T-cell (primary cell): ENCODE measurements at places on chromosomes 3 and 15.

- H3K36me3 ChIP-seq, result no peaks in the 10 kb centered on the region
- H3K4me1 ChIP-seq, result no peaks in the 10 kb centered on the region
- no peaks in the 10 kb centered on the region for H3K27me3 ChIP-seq
- no peak for DNase-seq
- H3K4me3 ChIP-seq, result no peak overlapping the region
- no peak overlapping the region for H3K27ac ChIP-seq
These were observed 174.0 kb downstream of the THRB start for GRCh38 chr3:24320601-24321000.

- no peaks in the 10 kb centered on the region for H3K36me3 ChIP-seq
- no peak overlapping the region for H3K4me3 ChIP-seq
- no peak for DNase-seq
- H3K27ac ChIP-seq, result no peak overlapping the region
- H3K27me3 ChIP-seq, result no peaks in the 10 kb centered on the region
These were observed 38.0 kb upstream of the GBE1 start for GRCh38 chr3:81799403-81799802.

- no peak overlapping the region for H3K27ac ChIP-seq
- H3K36me3 ChIP-seq, result no peaks in the 10 kb centered on the region
- no peak overlapping the region for H3K4me3 ChIP-seq
These were observed 49.7 kb upstream of the SCAANT1 start for GRCh38 chr3:63961891-63962290.

GRCh38 chr15:27723821-27724220, 375.3 kb downstream of the OCA2 start:
- no peak for DNase-seq
- H3K36me3 ChIP-seq, result no peaks in the 10 kb centered on the region
- H3K27ac ChIP-seq, result no peak overlapping the region
- no peak overlapping the region for H3K4me3 ChIP-seq
- H3K27me3 ChIP-seq, result no peaks in the 10 kb centered on the region

DNA sequence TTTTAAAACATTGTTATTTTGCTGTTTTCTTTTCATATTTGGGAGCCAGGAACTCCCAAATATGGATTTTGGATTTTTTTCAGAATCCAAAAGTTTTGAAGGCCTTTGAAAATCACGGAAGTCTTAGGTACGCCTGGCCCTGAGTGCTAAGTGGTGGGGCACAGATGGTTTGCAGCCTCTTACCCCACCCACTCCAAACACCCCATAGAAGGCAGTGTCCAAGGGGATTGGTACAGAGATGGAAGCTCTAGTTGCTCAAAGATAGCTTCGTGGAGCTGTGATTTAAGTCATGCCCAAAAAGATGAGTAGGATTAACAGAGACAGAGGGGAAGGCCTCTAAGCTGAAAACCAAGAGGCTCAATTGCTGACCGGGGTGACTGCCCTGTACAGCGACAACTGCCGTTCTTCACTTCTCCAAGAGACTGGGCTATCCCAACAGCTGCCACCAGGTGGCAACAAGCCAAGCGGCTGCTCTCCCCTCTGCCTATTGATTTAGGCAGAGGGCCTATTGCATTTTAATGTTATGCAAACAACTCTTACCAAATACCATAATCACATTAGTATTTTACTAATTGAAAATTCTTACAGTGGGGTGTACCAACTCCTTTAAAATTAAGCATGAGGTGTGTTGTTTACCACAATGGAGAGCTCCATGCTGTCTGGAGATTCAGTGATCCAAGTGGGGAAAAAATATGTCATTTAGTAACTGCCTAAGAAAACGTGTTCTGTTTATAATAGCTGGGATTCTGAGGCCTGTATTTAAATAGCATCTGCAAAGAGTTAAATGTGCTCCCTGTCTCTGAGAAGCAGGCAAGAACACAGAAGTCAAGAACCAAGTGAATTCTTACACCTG, 64.0 kb upstream of the C15orf61 start:
- no peaks in the 10 kb centered on the region for H3K27me3 ChIP-seq
- DNase-seq, result peak; percentile 71
- H3K4me3 ChIP-seq, result no peak overlapping the region
- H3K4me1 ChIP-seq, result peaks cover 3% of the 10 kb centered on the region

- DNase-seq, result no peak
- no peak overlapping the region for H3K4me3 ChIP-seq
- no peaks in the 10 kb centered on the region for H3K36me3 ChIP-seq
- H3K4me1 ChIP-seq, result no peaks in the 10 kb centered on the region
- no peak overlapping the region for H3K27ac ChIP-seq
These were observed 55.6 kb upstream of the TBC1D5 start for GRCh38 chr3:17798000-17798399.

DNA sequence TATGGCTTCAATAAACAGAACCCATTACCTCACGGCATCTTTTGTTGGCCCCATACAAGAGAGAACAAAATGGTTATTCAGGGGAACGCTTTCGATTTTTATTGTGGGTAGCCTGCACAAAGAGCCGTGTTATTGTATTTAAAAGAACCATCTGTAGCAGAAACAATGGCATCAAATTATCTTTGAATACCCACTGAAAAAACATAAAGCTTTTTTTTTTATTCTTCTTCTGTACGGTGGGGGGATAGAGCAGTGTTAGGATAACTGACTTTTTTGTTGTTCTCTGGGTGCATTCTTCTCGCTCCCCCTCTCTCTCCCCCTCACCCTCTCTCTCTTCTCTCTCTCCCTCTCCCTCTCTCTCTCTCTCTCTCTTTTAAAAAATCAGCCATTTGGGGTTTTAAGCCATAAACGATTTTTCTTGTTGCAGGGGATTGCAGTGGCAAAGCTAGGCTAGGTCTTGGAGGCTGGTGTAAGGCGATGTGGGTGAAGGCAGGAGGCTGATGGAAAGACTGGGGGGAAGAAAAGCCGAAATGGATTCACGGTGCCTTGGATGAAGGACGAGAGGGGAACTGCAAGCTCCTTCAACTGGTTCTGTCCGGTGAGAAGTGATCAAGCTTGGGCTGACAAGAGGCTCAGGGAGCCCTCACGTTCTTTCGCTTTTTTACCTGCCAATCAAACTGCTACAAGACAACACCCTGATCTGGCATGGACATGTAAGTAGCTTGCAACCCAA, 12.4 kb upstream of the SOX2 start:
- no peak overlapping the region for H3K4me3 ChIP-seq
- H3K27ac ChIP-seq, result no peak overlapping the region
- no peaks in the 10 kb centered on the region for H3K36me3 ChIP-seq
- no peak for DNase-seq

- H3K4me3 ChIP-seq, result no peak overlapping the region
- H3K36me3 ChIP-seq, result peaks cover 3% of the 10 kb centered on the region
- H3K4me1 ChIP-seq, result peaks cover 43% of the 10 kb centered on the region
- no peaks in the 10 kb centered on the region for H3K27me3 ChIP-seq
- DNase-seq, result no peak
These were observed 112.5 kb upstream of the BNIP2 start for GRCh38 chr15:59801649-59802048.

DNA sequence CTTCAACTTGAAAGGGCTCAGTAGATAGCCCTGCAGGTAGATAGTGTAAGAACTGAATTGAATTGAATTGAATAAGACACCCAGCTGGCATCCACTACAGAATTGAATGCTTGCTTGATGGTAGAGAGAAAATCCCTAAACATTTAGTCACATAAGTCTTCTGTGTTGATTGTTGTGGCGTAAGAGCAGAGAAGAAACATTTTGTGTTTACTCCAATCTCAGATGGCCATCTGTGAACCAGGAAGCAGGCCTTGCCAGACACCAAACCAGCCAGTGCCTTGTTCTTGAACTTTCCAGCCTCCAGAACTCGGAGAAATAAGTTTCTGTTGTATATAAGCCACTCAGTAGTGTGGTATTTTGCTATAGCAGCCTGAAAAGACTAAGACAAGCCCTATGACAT, 43.6 kb downstream of the SST start:
- peaks cover 7% of the 10 kb centered on the region for H3K27me3 ChIP-seq
- no peaks in the 10 kb centered on the region for H3K4me1 ChIP-seq
- H3K4me3 ChIP-seq, result no peak overlapping the region
- no peak for DNase-seq
- H3K36me3 ChIP-seq, result no peaks in the 10 kb centered on the region
- no peak overlapping the region for H3K27ac ChIP-seq

GRCh38 chr3:112619295-112619694, 21.6 kb downstream of the CCDC80 start:
- no peaks in the 10 kb centered on the region for H3K4me1 ChIP-seq
- no peaks in the 10 kb centered on the region for H3K27me3 ChIP-seq
- DNase-seq, result no peak

DNA sequence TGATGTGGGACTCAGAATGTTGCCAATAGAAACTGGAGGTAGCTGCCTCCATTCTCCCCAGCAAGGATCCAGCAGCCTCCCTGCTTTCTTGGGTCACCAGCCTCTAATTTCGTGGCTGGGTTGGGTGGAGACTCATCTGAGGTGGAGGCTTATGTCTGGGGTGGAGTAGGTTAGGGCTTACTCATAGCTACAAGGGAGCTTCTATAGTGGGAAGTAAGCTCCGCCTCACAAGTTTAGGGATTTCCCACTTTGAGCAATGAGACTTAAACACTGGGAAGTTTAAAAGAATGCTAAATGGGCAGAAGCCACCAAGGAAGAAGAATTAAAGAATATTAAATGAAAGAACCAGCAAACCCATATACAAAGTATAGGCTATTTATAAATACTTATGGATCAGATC, 63.8 kb downstream of the GJD2 start:
- H3K4me1 ChIP-seq, result no peaks in the 10 kb centered on the region
- no peak overlapping the region for H3K4me3 ChIP-seq
- no peak for DNase-seq

GRCh38 chr3:66158933-66159683, 61.7 kb upstream of the SLC25A26 start:
- no peaks in the 10 kb centered on the region for H3K36me3 ChIP-seq
- DNase-seq, result no peak
- no peak overlapping the region for H3K4me3 ChIP-seq
- H3K4me1 ChIP-seq, result no peaks in the 10 kb centered on the region

GRCh38 chr3:50189274-50189673, 2.1 kb upstream of the GNAT1 start:
- no peak overlapping the region for H3K4me3 ChIP-seq
- no peak overlapping the region for H3K27ac ChIP-seq
- no peaks in the 10 kb centered on the region for H3K27me3 ChIP-seq
- H3K36me3 ChIP-seq, result no peaks in the 10 kb centered on the region
- H3K4me1 ChIP-seq, result peaks cover 18% of the 10 kb centered on the region

DNA sequence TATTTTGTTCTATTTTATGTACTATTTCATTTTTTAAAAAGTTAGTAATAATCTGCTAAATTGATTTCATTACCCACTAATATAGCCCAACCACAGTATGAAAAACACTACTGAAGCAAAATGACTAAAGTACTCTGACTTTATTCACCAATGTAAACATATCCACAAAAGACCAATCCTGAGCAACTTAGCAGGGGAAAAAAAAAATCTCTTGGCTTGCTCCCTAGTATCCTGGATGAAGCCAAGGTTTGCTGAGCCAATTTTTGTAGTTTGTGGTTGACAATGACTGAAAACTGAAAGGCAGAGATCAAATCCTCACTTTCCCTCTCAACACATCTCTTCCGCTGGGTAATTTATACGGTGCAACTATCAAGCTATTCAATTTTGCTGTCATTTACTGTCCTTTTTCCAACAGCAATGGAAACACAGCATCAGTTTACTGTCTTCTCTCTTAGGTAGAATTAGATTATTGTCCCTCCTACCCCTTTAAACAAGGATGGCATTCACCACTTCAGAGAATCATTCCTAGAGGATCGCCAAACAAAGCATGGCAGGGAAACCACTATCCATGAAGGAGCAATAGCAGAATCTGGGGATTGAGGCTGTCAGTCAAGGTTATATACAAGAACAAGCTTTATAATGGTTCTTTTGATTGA, 149.7 kb downstream of the THRB start:
- H3K27me3 ChIP-seq, result no peaks in the 10 kb centered on the region
- no peak overlapping the region for H3K27ac ChIP-seq
- no peaks in the 10 kb centered on the region for H3K4me1 ChIP-seq
- DNase-seq, result no peak

DNA sequence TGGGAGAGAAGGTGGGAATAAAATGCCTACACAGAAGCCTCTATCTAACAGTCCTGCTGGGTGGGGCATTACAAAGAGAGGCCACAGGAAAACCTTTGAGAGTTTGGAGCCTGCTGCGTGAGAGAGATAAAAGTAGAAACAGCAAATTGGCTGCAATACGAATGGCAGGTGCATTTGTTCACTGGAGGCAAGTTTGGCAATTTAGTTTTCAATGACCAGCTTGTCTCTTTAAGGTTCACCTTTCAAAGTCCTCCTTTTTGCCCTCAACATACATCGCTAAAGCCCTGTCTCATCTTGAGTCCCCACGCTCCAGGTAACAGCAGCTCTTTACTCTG, 405.7 kb downstream of the LSAMP start:
- DNase-seq, result no peak
- H3K4me1 ChIP-seq, result no peaks in the 10 kb centered on the region
- no peaks in the 10 kb centered on the region for H3K27me3 ChIP-seq
- no peaks in the 10 kb centered on the region for H3K36me3 ChIP-seq

GRCh38 chr3:141783632-141784031, 20.4 kb downstream of the GRK7 start:
- H3K4me1 ChIP-seq, result no peaks in the 10 kb centered on the region
- H3K27ac ChIP-seq, result no peak overlapping the region
- no peaks in the 10 kb centered on the region for H3K36me3 ChIP-seq
- H3K27me3 ChIP-seq, result no peaks in the 10 kb centered on the region

GRCh38 chr3:36542186-36542585, 161.9 kb downstream of the STAC start:
- DNase-seq, result no peak
- H3K4me1 ChIP-seq, result no peaks in the 10 kb centered on the region
- H3K27ac ChIP-seq, result no peak overlapping the region
- H3K36me3 ChIP-seq, result no peaks in the 10 kb centered on the region

- H3K4me1 ChIP-seq, result peaks cover 3% of the 10 kb centered on the region
- no peak for DNase-seq
- no peaks in the 10 kb centered on the region for H3K36me3 ChIP-seq
- H3K27me3 ChIP-seq, result no peaks in the 10 kb centered on the region
- H3K4me3 ChIP-seq, result no peak overlapping the region
- H3K27ac ChIP-seq, result no peak overlapping the region
These were observed 157.5 kb downstream of the NUP210 start for GRCh38 chr3:13262493-13263211.

DNA sequence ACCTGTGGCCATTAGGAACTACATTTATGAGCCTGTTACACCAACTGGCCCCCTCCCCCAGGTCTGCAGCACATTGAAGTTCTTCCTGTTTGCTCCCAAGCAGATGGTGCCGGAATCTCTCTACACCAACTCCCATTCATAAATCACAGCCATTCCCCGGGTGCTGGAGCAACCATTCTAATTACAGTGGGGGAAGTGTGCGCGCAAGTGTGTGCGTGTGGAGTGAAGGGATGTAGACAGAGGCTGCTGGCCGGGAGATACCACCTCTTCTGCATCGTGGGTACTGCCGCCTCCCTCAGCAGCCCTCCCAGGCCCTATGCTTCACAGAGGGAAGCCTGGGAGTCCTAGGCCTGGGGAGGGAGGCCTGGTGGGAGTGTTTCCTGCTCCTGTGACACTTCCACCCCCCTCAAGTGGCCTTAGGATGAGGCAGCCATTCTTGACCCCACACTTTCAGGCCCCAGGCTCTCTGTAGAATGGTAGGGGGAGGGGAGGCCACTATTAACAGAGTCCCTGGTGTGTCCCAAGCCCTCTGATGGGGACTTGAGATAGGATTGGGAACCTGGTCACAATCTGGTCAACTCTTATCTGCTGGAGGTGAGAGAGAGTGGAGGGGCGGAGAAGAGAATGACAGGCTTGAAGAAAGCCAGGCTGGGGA, 69.1 kb downstream of the MAGEF1 start:
- H3K27me3 ChIP-seq, result peaks cover 4% of the 10 kb centered on the region
- no peak for DNase-seq
- H3K4me3 ChIP-seq, result no peak overlapping the region
- H3K27ac ChIP-seq, result no peak overlapping the region
